ENCODE measurements at places on chromosomes 3 and 15.

DNA sequence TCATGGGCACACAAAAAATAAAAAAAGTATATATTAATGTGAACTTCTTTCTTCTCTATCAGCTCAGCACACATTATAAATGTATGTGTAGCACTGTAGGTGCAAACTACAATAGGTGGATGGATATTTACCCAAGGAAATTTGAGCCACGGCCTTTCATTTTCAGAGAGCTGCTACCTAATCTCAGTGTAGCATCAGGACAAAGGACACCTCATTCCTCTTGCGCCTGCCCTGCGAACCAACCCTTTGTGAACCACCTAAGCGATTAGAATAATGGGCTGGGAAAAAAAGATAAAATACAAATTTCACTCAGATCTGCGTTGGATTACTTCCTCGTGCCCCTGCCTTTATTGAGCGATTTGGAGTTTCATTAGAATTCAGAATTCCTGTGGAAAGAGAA, 263.2 kb downstream of the NR2F2 start:
- DNase-seq: no peak

- DNase-seq: no peak
Observed at GRCh38 chr3:107416138-107416537, 38.9 kb downstream of the CCDC54 start.

DNA sequence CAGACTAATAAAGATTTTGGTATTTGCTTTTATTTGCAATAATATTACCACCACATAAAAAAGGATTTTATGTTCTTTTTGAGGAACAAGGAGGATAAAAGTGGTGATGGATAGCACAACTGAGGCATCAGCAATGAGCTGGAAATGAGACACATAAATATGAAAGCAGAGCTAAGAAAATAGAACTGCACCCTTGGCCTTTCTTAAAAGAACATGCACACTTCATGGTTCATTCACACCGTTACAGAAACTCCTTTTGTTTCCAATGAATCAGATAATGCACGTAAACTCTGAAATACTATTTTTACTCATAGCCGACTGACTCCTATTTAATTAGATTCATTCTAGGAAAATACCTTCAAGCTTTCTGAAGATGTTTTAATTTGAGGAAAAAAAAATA, 19.9 kb upstream of the DPH6 start:
- no peak for DNase-seq

- no peak for DNase-seq
Observed at GRCh38 chr15:88985547-88986393, 72.6 kb upstream of the MFGE8 start.

GRCh38 chr15:40960925-40961324, 7.7 kb downstream of the CHAC1 start:
- no peak for DNase-seq

DNA sequence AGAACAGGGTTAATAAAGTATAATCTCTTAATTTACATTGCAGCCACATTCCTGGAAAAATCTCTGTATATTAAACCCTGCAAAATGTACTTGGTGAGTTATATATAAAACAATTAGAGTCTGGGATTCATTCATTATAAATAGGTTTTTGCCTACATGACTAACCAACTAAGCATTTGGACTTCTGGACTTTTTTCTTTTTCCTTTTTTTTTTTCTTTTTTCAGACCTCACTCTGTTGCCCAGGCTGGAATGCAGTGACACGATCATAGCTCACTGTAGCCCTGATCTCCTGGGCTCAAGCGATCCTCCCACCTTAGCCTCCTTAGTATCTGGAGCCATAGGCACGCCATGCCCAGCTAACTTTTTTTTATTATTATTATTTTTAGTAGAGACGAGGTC, 4.5 kb downstream of the DNAJC13 start:
- no peak for DNase-seq

DNA sequence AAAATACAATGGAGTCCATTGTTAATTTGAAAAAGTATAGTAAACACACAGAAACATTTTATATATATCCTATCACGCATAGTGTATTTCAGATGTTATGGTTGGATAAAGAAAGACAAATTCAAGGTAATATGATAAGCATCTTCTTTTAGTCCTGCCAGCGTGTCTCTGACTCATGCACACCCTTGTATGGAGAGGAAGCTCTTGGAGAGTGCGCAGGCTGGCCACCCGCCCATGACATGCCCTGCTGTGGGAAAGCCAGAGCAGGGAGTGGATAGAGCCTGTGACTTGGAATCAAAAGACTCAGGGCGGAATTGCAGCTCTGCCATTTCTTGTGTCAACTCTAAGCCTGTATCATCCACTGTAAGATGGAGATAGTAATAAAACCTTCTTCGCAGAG, 23.0 kb upstream of the COPG1 start:
- peak; percentile 66 for DNase-seq

- no peak for DNase-seq
Observed at GRCh38 chr3:194481525-194482195, 5.1 kb downstream of the ATP13A3 start.

GRCh38 chr15:45254405-45254804, 2.4 kb downstream of the SLC28A2 start:
- DNase-seq: no peak

Data from dorsolateral prefrontal cortex (tissue), 122 donors.